ENCODE measurements at places on chromosomes 3 and 15.

- peak; percentile 40 for DNase-seq
Measured at GRCh38 chr3:124584245-124584551, 146.1 kb upstream of the UMPS start.

- no peak for DNase-seq
Measured at GRCh38 chr15:92503889-92504288, 110.2 kb downstream of the ST8SIA2 start.

DNA sequence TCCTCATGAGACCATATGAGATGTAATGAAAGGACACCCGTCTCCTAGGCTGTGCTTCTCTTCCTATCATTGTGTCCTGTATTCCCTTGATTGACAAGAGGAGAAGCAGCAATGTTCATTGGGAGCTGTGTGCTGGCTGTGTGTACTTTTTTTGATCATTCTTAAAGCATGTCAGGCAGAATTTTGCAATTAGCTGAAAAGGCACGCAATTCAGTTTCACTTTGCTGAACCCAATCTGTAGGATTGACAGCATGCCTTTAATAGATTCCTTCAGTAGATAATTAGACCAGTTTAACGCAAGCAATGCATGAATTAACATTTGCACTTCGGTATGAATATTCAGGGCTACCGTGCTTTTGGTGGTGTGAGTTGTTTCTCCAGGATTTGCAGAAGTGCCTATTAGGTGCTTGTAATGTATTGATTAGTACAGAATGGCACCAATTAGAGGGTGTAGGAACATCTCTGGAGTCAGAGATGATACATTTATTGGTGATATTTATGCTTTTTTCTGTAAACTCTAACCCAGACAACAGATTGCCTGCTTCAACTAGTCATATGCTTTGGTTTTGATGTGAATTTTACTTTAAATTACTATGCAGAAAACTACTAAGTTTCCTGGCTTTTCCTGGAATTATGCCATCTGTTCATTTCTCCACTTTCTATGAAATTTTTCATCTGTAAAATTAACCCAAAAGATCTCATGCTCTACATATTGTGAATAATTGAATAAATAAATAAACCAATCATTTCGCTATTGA lies 114.3 kb downstream of the NSUN3 start:
- DNase-seq, result no peak

DNA sequence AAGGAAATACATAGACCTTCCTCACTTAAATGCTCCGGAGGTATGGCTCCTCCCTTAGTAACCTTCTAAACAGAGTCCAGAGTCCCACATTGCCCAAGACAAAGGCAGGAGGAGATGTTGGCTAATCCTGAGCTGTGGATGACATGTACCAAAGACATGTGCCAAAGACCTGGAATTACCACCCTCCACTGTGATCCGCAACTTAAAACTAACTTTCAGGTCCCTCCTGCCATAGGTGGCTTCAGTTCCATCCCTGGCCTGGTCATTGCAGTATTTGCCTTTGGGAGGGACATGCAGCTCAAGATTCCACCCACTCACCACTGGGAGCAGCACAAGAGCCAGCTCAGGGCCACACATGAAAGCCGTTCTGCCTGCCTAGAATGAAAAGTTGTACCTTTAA lies 28.0 kb downstream of the MYZAP start:
- DNase-seq, result no peak

DNA sequence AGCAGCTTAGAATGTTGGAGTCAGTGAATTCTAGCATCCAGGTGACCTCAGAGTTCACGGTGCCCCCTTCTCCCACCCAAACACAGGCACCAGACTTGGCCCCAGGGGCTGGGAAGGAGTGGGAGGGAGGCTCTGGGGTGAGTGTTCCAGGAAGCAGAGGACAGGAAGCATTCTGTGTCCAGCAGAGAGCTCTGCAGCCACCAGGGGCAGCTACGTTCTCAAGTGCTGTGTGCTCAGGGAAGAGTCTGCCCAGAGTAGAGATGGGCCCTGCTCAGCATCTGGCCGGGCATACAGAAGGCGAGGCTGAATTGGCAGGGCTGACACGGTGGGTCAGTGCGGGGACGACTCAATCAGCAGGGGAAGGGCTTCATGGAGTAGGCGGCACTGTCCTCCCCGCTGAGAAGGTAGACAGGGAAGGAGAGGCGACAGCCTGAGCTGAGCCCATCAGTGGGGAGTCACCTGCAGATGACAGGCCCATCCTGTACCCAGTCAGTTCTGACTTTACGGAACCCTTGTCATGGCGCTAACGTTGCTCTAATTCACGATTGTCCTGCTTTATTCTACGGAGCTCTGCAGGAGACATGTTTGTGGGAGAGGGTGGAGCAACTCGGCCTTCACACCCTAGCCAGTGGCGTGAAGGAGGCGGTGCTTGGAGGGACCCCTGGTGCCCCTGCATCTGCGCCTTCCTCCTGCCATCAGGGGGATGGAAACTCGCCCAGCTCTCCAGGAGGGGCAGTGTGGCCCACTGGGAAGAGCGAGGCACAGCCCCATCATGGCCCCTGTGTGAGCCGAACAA lies 82.2 kb downstream of the C3orf70 start:
- no peak for DNase-seq

GRCh38 chr15:77052556-77052955 lies 18.4 kb downstream of the TSPAN3 start:
- DNase-seq, result no peak

DNA sequence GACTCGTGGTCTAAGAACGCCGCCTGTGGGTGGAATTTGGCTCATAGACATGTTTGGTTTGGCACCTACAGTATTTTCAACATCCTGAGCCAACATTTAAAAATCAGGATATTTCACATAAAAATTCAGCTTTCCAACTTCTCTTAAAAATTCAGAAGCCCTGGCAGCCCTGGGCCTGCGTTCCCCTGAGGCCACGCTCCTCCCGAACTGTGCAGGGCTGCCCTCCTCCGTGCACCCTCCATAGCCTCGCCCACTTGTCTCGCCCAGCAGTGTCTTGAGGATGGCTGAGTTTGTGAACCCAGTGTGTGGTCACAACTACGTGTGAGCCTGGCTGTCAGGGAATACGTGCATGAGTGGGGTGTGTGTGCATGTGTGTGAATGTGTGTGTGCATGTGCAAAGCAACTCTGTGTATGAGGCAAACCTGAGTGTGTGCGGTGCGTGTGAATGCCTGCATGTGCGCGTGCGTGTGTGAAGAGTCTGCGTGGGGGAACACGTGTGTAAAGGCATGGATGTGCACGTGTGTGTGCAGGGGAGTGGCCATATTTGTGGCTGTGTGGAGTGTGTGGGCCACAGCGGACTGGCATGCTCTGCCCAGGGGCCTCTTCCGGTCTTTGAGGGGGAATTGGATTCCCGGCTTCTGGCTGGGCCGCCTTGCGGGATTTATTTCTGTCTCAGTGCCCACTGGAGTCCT lies 30.9 kb downstream of the PTH1R start:
- no peak for DNase-seq

DNA sequence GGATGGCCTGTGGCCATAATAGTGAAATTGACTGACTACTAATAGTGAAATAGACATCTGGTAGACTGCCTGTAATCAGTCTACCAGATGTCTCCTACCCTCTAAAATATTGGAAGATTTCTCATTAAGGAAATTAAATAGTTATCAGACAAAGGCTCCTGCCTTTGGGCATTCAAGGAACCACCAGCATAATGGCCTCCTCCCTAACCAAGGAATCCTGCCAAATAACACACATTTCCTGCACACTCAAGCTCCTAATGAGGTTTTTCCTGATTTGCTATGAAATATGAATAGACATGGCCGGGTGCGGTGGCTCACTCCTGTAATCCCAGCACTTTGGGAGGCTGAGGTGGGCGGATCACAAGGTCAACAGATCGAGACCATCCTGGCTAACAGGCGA lies 14.6 kb downstream of the NUSAP1 start:
- no peak for DNase-seq

- DNase-seq, result no peak
Measured at GRCh38 chr3:48747015-48747615, 30.1 kb upstream of the IP6K2 start.

DNA sequence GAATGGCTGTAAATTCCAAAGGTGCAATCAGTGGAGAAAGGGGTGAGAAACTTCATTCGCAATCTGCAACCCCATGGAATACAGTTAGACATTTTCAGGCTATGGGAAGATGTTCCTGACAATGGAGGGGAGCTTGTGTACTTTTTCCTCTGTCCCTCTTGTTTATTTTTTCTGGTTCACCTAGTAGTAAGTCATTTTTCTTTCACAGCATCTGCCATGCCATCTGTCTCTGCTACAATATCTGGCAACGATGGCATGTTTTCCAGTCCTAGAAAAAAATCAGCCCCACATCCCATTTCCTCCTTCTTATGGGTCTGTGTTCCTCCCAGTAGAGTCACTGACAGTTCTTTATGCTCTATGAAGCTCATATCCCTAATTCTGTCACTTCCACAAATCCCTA lies 76.0 kb downstream of the SSR3 start:
- DNase-seq, result no peak

- no peak for DNase-seq
Measured at GRCh38 chr15:63877713-63878271, 44.0 kb upstream of the HERC1 start.

- no peak for DNase-seq
Measured at GRCh38 chr3:94626573-94626972, 563.7 kb downstream of the NSUN3 start.

Data from CD4-positive, alpha-beta T cell treated with Interleukin-15 for 4 hours (primary cell).